NCI-H460 (cell line): ENCODE measurements at places on chromosomes 1 and 21. TPM values are rescaled to one million over a fixed set of nuclear protein-coding genes. Genes with fewer than 3 reads are reported as not detected.

Gene LDLRAD1
- 0.52 TPM in 1 of 2 replicates, not detected in the other for total RNA-seq

Gene SEC22B
- 23.4 and 27.1 TPM in 2 replicates for total RNA-seq

Gene DCAF6
- 41.5 and 46.2 TPM in 2 replicates for total RNA-seq

Gene PTCH2
- 0.02 and 0.12 TPM in 2 replicates for total RNA-seq

Gene TP73
- 0.07 and 0.17 TPM in 2 replicates for total RNA-seq

Gene AMY2A
- total RNA-seq: not detected in 2 replicates

DNA sequence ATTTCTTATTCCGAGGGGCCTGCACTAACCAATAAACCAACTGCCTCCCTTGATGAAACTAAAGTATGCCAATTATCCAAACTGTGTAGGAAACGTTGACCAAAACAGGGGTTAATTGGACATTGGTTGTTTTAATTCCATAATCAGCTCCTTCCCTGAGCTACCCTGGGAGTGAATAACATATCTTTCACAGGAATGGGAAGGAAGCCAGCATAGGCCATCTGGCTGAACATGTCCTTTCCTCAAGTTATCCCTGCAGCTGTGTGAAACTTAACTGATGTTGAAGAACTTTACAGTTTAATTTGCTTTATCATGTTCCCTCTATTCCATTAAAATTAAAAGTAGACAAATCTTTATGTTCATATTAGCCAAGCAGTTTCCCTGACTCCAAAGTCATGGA, 75.4 kb downstream of the NRIP1 start:
- no peak for DNase-seq

DNA sequence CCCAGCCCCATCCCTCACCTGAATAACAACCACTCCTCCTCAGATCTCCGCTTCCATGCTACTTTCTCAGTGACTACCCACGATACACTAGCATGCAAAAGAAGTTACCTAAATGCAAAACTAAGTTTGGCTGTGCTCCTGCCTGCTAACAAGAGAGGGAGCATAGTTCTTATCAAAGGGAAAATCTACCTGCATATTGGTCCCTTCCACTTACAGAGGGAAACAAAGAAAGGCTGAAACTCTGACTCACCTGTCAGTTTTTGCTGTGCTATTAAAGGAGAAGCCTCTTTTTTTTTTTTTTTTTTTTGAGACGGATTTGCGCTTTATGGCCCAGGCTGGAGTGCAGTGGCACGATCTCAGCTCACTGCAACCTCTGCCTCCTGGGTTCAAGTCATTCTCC, 43.8 kb upstream of the RAVER2 start:
- DNase-seq: no peak

DNA sequence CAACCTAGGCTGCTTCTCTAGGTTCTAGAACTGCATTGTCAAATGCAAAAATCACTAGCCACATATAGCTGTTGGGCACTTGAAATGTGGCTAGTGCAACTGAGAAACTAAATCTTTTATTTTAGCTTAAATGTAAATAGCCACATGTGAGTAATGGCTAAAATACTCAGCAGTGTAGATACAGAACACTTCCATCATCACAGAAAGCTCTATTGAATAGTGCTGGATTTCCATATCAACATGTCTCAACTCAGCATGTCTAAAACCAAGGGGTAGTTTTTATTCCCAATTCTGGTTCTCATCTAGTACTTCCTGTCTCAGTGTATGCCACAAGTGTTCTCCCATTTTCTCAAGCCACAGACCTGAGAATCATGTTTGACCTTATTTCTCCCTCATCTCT, 7.5 kb upstream of the TP53BP2 start:
- no peak for DNase-seq

DNA sequence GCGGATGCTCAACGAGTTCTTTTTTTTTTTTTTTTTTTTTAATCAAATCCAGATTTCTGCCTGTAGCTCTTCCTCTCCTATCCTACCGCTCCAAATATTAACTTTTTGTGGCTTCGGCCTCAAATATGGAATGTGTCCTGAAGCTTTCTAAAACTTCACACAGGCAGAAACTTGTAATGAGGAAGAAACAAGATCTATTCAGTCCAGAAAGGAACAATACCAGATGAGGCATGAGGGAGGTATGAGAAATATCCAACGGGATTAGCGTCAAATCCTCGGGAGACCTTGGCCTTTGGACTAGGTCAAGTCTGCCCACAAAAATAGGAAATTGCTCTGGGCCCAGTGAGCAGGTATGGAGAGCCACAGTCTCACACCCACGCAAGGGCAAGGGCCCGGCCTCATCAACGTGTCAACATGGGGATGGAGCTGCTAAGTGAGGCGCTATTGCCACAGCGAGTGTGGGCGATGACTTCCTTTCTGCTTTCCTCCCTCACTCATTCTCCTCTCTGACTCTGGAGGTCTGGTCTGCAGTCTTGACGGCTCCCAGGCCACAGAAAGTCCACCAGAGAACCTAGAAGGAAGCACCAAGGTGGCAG, 66.6 kb downstream of the BCAR3 start:
- DNase-seq: no peak
